ENCODE measurements at places on chromosomes 1 and 21.

DNA sequence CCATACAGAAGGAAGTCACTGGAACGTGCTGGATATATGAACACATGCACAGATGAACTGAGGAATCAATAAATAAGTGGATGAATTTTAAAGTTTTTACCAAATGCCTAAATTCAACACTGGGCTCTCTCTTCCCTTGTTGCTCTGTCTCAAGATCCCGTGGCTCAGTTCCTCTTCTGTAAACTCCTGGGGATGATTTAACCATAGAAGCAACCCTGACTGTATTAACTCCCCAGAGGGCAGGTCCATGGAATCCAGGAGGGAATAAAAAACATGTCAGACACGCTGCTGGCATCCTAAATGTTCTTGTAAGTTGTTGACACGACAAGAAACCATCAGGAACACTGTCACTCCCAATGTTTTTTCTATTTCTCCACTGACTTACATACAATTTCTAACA lies 45.3 kb upstream of the GPR157 start:
- DNase-seq: no peak

- no peak for DNase-seq
Observed at GRCh38 chr1:167821969-167822685, 91.8 kb downstream of the ADCY10 start.

GRCh38 chr21:41207401-41208375 lies 39.7 kb downstream of the BACE2 start:
- no peak for DNase-seq

- no peak for DNase-seq
Observed at GRCh38 chr1:184919892-184920291, 54.4 kb downstream of the NIBAN1 start.

DNA sequence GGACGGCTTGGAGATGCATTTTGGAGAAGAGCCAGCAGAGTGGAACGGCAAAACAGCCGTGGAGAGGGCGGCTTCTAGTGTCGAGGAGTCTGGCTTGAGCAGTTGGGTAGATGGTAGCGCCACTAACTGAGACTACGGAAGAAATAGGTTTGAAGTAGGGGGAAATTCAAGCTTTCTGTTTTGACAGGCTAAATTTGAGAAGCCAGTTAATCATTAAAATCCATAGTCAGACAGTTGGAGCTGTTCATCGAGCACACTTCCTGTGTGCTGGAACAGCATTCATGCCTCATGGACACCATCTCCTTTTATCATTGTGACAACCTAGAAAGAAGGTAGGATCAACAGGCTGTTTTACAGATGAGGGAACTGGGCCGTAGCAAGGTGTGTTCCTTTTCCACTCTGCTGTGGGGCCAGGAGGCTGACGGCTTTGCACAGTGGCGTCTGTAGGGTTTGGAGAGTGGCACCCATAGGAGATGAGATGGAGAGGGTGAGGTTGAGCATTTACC lies 3.4 kb upstream of the PKLR start:
- DNase-seq: no peak

DNA sequence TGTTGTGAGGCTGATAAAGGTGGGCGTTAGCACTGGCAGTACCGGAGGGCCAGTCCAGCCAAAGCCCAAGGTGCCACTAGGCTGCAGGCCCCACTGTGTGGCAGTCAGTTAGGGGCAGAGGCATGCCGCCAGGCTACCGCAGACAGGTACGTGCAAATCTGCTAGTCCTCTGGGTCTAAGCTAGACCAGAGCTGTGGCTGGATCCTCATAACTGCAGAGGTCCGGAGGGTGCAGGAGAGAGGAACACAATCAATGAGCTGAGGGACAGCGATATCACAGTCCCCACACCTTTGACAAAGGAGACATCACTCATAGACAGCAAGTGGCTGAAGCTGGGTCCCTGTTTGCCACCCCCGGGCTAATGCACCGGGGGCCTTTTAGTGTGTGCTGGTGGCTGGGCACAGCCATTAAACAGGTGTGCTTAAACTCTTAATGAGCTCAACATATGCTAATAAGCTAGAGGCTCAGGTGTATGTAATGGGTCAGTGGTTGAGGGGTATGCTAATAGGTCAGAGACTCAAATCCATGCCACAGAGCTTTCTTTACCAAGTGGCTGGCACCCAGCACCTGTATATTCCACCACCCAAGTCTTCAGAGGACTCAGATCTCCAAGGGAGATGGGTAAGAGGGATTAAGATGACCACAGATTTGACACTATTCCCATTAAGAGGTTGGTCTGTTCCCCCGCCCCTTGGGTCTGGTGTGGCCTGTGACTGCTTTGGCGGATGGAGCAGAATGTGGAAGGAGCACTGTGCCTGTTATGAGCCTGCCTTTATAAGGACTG lies 82.0 kb downstream of the GLIS1 start:
- DNase-seq: no peak

DNA sequence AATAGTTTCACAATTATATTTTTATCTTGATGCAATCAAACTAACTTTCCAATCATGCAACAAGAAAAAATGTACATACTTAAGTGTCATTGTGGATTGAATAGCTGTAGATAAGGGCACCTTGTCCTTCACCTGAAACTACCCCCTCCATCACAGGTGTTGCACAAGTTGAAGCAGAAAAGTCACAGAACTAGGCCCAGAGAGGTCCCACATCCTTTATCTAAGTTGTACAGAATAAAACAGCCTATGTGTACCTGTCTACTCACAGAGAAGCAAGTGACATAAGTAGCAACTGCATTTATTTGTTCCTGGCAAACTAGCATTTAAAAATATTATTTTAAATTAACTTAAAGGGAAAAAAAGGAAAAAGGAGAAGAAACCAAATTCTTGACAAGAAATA lies 256.8 kb downstream of the FAF1 start:
- DNase-seq: no peak

DNA sequence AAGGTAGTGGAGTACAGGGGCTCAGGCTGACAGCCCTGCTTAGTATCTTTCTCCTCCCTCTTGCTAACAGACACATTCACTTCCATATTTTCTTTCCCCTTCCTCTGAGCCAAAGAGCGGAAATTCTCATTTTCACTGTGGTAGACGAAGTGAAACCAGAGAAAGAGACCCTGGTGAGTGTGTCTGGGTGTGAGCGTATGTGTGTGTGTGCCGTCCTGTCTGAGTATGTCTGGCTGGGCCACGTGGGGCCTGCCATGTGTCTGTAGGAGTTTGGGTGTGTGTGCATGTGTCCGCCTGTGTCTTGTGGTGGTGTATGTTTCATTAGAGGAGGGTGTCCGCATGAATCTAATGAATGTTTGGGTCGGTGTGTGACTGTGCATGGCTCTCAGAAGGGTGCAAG lies 1.7 kb downstream of the COL8A2 start:
- DNase-seq: no peak

DNA sequence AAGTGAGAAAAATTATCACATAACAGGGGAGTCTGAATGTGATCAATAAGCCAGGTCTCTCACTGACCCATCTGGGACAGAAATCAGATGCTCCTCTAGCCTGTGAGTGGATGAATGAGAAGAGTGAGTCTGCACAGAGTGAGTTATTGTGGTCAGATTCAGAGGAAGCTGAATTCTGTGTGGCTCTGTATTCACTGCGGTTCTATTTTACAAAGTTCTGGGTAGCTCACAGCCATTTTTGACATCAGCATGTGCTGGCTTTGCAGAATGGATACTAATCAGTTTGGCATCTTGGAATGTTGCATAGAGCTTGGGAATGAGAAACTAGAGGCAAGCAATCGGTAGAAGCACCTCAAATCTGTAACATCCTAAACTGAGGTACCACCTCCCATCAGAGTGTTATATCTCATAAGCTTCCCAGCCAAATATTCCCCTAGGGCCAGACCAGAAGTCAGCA lies 3.8 kb downstream of the COLGALT2 start:
- DNase-seq: no peak

DNA sequence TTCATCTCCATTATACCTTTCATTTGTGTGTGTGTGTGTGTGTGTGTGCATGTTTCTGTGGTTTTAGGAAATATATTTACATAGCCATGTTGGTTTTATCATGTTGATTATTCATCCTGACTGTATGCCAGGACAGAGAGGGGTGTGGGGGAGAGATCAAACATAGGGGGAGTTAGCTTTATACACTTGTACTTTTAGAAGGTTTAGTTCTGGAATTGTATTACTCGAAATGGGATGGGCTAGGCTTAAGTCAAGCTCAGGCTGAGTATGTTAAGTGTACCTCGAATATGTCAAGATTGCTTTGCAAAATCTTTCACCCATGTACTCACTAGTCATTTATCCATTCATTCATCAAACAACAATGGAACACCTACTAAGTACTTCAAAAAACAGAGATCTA lies 123.3 kb downstream of the HMCN1 start:
- no peak for DNase-seq

DNA sequence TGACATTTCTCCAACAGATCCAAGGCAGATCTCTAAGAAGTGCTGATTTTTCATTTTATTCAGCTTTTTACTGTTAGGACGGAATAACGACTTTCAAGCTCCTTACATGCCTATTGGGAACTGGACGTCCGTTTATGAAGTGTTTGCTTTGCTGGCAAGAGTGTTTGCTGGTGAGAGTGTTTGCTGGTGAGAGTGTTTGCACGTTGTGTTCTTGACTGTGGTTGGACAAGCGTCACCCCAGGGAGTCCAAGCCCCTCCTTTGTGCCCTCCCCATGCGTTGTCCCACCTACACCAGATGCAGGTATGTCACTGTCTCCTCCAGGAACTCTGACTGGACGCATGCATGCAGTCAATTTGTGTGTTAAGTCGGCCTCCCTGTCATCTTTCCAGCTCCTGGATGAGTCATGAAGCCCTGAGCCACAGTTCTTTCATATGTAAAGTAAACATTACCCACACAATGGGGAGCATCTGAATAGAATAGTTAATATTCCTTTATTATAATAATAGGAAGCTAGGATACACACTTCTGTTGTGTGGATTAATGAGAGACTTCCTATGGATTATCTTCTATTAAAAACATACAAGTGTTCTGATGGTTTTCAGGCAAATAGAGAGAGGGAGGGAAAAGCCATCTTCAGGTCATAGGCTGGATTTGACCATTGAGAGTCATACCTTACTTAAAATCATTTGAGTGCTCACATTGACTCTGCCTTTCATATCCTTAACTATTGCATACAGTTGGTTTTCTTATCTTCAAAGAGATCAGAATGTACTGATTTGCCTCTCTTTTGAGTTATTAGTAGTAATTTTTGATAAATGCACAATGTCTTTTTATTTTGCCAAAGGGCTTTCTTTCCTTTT lies 119.2 kb downstream of the GALNT2 start:
- peak; percentile 73 for DNase-seq

GRCh38 chr1:164719676-164720439 lies 160.9 kb downstream of the PBX1 start:
- no peak for DNase-seq

DNA sequence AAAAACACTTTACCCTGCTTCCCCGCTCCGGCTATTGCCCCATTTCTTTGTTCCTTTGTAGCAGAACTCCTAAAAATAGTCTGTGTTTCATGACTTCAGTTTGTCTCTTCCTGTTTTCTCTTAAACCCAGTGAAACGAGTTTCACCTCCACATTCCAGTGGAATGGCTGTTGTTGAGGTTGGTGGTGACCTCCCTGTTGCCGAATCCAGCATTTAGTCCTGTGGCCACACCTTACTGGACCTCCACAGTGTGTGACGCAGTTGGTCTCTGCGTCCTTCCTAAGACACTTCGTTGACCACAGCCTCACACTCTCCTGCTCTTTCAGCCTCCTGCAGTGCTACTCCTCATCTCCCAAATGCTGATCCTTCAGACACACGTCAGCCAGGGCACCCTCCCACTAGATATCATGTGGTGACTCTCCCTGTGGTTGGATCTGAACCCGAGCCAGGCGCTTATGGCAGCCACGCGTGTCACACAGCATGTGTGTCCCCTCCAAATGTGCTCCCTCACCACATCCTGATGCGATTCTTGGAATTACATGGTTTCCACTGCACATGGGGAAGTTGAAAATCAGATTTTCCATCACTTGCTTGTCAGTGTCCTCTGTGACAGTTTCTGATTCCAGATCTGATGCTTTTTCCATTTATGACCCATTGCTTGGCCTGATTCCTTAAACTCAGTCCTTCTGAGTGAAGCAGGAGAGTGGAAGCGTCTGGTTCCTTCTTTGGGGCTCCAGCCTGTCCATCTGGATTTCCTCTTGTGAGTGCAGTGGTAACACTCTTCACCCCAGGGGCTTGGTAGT lies 99.1 kb upstream of the ARTN start:
- no peak for DNase-seq

- no peak for DNase-seq
Observed at GRCh38 chr1:211320980-211321379, 5.7 kb upstream of the TRAF5 start.

- DNase-seq: no peak
Observed at GRCh38 chr1:56627636-56628039, 17.5 kb upstream of the PRKAA2 start.

GRCh38 chr1:27166351-27166802 lies 11.5 kb upstream of the SLC9A1 start:
- no peak for DNase-seq

- peak; percentile 40 for DNase-seq
Observed at GRCh38 chr1:110495926-110496600, 22.9 kb downstream of the KCNA10 start.

- DNase-seq: no peak
Observed at GRCh38 chr1:15916417-15916816, 59.5 kb downstream of the ZBTB17 start.

DNA sequence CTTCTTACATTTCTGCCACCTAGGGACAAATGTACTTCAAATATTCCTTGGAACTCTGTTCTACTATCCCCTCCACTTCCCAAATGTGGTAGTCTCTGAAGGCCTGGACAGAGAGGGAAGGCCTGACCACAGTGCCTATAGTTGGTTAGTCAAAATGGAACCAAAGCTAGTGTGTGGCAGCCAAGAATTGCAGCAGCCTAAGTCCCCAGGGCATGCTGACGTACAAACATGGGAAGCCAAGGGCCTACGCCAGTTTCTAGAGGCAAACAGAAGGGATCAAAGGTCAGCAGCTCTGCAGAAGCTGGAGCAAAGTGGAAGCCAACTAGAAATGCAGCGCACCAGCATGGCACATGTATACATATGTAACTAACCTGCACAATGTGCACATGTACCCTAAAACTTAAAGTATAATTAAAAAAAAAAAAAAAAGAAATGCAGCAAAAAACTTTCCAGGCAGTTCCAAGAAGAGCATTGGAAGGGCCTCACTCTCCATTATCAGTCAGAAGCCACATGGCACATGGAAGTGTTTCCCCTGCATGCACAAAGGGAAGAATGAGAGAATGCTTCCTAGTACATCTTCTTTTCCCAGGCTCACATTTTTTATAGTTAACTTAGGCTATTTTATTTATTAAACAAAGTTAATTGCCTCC lies 39.4 kb upstream of the GADD45A start:
- peak; percentile 77 for DNase-seq

DNA sequence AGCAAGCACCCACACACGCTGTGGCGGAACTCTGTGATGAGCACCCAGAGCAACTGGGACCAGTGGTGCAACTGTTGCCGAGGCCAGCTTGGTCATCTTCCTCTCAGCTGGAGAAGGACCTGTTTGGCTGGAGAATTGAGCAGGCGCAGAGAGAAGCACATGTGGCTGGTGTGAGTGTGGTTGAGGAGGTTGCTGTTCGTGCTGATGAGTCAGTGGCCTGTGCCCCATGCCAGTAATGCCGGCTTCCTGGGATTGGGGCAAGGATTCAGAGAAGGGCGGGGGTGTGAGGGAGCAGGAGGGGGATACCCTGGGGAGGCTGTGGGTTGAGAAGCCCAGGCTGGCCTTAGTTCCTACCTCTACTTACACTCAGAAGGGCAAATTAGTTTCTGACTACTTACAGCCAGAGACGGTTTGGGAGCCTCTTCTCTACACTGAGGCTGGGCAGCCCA lies 57.5 kb upstream of the EPS8L3 start:
- DNase-seq: no peak

All from NCI-H446 treated with DMSO at 0.1 percent for 48 hours (cell line).